ENCODE measurements at places on chromosomes 4 and X.

GRCh38 chr4:2934813-2935761, 28.1 kb downstream of the NOP14 start:
- no peaks in the 10 kb centered on the region for H3K27me3 ChIP-seq
- peak overlapping the region; percentile 92 for H3K4me3 ChIP-seq

GRCh38 chr4:7384003-7384928, 50.5 kb downstream of the PSAPL1 start:
- no peak overlapping the region for H3K27ac ChIP-seq
- H3K4me3 ChIP-seq = no peak overlapping the region
- H3K27me3 ChIP-seq = no peaks in the 10 kb centered on the region

DNA sequence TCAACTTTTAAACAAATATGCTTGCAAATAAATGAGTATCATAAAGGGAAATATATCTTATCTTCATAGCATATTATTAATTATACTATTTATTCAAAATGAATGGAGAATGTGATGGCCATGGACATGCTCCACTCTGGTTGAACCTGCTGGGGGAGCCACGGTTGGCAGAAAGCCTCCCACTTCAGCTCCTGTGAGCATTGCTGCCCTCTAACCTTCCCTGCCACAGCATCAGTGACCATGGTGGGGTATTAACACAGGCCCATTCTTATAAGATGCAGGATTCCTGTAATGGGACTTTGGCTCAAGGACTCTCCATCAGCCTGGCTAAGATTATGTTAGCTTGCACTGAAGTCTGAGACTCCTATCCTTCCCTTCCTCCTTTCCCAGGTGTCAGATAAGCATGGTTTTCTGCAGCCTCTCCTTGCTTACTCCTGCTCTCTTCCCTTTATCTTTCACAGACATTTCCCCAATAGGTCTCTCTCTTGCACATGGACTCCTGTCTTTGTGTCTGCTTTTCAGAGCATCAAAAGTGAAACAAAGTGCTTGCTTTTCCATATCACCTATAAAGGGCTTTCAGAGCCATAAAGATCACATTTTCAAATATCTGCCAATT, 4.9 kb upstream of the ABRAXAS1 start:
- no peak overlapping the region for H3K27ac ChIP-seq

DNA sequence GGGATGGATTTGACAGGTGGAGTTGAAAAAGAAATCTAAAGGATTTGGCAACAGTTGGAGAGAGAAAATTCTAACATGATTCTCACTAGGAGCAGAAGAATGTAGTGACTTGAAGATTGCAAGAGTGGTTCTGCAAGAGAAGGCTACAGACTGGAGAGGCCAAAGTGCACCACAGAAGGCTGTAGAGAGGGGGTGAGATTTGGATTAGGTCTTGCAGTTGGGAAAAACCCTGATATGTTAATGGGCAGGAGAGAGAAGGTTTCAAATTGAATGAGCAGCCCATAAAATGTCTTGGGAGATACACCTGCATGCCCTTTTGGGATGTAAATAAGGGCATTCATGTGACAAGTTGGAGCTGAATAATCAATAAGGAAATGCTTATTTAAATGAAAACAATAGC, 14.7 kb upstream of the VEGFD start:
- H3K4me3 ChIP-seq = no peak overlapping the region
- DNase-seq = no peak
- no peaks in the 10 kb centered on the region for H3K27me3 ChIP-seq
- H3K4me1 ChIP-seq = no peaks in the 10 kb centered on the region
- no peak overlapping the region for H3K27ac ChIP-seq
- no peaks in the 10 kb centered on the region for H3K36me3 ChIP-seq

DNA sequence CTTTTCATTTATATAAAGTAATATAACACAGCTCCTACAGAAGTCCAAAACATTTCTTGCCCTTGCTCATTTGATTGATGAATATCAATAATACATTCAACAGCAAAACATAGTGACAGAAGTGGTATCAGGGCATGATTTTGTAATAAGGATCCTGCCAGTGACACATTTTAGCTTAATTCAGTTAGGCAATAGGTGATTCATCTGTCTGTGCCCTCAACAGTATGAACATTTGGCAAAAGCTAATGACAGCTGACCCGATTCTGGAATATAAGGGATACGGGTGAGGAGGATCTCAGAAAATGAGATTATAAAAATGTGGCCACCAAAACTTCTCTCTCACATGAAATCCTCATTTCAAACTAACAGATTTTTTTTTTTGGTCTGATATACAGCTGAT, 294.0 kb downstream of the CAMK2D start:
- peaks cover 6% of the 10 kb centered on the region for H3K36me3 ChIP-seq
- no peak overlapping the region for H3K4me3 ChIP-seq
- H3K4me1 ChIP-seq = no peaks in the 10 kb centered on the region
- peak; percentile 3 for DNase-seq
- no peak overlapping the region for H3K27ac ChIP-seq

DNA sequence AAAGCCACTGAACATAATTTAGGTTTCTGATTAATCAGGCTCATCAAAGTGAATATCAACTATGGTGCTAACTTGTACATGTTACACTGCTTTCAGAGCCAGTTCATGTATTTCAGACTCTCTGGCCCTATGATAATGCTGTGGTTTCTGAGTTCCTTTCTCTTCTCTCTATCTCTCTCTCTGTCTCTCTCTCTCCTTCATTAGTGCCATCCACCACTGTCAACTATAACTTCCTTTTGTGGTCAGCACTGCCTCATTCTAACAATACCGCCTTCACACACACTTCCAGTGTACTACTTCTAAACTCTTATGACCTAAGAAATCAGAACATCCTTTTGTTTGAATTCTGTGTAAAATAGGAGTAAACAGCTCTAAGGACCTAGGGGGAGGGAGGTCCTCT, 907.1 kb downstream of the RPA4 start:
- H3K27me3 ChIP-seq = no peaks in the 10 kb centered on the region
- no peaks in the 10 kb centered on the region for H3K4me1 ChIP-seq
- H3K36me3 ChIP-seq = no peaks in the 10 kb centered on the region
- DNase-seq = no peak

DNA sequence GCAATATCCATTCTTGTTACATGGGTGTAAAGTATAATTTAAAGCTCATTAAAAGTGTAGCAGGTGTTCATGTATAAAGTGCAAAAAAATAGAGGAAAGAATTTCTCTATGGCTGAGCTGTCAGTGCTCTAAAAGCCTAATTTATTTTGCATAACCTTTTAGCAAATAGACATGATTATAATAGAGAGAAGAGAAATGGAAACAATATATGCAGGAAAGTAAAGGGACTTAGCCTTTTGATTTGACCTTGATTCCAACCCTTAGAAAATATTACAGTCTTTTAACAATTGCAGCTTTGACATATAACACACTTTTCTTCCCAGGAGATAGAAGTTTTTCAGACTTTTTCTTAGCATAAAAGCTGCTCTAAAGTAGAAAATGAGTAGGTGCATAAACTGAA, 978.3 kb downstream of the PCDH18 start:
- no peaks in the 10 kb centered on the region for H3K27me3 ChIP-seq
- H3K36me3 ChIP-seq = no peaks in the 10 kb centered on the region
- H3K27ac ChIP-seq = no peak overlapping the region
- no peak overlapping the region for H3K4me3 ChIP-seq
- no peak for DNase-seq

DNA sequence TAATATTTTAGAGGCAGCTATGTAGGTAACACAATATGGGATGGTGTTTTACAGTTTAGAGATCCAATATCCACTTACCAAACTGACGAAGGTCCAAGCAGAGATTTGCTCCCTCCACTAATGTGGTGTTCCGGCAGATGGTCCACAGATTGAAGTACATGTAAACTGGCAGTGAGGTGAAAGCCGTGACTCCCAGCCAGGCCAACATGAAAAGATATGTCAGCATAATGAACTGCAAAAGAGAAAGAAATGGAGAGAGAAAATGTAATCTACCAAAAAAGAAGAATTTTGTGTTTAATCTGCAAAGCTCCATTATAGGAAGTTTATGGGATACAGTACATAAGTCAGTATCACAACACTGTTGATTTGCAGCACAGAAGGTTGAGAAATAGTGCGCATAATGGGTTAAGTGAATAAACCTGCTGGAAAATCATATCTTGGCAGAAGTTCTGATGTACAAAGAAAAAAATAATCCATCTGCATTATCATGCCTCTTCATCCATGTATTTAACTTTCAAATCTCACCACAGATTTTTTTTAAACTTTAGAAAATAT, 160.2 kb downstream of the GPM6A start:
- H3K4me1 ChIP-seq = no peaks in the 10 kb centered on the region
- DNase-seq = no peak

DNA sequence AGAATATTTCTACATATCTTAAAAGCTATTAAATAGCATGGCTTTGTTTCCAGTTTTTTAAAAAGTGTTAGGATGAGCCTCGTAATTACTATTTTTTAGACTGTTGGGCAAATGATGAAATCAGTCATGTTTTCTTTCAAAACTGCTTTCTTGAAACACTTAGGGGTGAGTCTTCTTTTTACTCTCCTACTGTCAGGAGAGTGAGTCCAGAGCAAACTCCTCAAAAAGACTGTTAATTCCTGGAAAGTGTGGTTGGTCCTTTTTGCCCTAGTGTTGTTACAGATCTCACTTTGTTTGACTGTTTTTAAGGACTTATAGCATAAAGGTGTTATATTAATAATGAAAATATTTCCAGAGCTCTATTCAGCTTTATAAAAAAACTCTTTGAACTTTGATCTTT, 6.3 kb downstream of the GSTCD start:
- no peak for DNase-seq
- no peak overlapping the region for H3K27ac ChIP-seq
- H3K36me3 ChIP-seq = no peaks in the 10 kb centered on the region
- H3K27me3 ChIP-seq = no peaks in the 10 kb centered on the region
- H3K4me3 ChIP-seq = no peak overlapping the region

- no peaks in the 10 kb centered on the region for H3K27me3 ChIP-seq
- no peaks in the 10 kb centered on the region for H3K4me1 ChIP-seq
- no peaks in the 10 kb centered on the region for H3K36me3 ChIP-seq
- H3K27ac ChIP-seq = no peak overlapping the region
- H3K4me3 ChIP-seq = no peak overlapping the region
Observed at GRCh38 chrX:29535212-29536162, 679.9 kb upstream of the MAGEB2 start.

GRCh38 chr4:102574317-102574716, 73.2 kb downstream of the NFKB1 start:
- no peak overlapping the region for H3K4me3 ChIP-seq
- H3K36me3 ChIP-seq = peaks cover 45% of the 10 kb centered on the region
- H3K4me1 ChIP-seq = peaks cover 13% of the 10 kb centered on the region
- H3K27ac ChIP-seq = peak overlapping the region; percentile 49
- peak; percentile 10 for DNase-seq
- H3K27me3 ChIP-seq = no peaks in the 10 kb centered on the region

DNA sequence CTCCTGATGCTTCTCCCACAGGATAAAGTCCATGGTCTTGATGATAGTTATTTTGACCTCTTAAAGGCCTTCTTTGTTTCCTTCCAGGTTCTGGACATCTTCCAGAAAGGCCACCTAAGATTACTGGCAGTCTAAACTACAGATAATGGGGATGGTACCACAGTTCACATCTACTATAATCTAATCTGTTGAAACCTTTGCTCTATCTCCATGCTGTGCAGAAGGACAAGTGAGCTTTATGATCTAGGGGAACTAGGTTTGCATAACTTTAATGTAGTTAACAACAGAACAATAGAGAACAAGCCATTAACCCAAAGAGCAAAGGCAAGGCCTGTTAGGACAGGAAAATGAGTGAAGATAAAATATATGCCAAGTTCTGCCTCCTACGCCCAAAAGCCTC, 103.9 kb upstream of the KLHL13 start:
- H3K36me3 ChIP-seq = no peaks in the 10 kb centered on the region
- H3K4me3 ChIP-seq = no peak overlapping the region
- H3K4me1 ChIP-seq = peaks cover 12% of the 10 kb centered on the region
- no peak for DNase-seq
- H3K27me3 ChIP-seq = no peaks in the 10 kb centered on the region

DNA sequence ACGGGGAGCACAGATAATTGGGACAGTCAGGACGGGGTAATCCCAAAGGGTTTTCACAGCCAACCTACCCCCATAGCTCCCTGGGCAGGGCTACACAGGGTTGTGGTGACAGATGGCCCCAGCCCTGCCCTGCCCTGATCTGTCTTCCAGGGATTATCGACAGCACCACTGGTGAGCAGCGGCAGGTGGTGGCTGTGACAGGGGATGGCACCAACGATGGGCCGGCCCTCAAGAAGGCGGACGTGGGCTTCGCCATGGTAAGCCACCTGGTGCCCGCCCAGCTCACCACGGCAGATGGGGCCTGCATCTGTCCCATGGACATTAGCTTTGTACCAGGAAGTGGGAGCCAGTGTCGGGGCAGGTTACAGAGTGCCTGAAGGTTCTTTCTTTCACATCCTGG, 39.3 kb downstream of the ATP2B3 start:
- H3K27me3 ChIP-seq = no peaks in the 10 kb centered on the region
- DNase-seq = no peak
- H3K36me3 ChIP-seq = no peaks in the 10 kb centered on the region
- no peak overlapping the region for H3K27ac ChIP-seq
